ENCODE measurements at places on chromosomes 2 and 18.
A peak's percentile ranks its signal among the peaks of the same experiment; 100 is the strongest.

GRCh38 chr2:207048416-207048815 is 109.1 kb downstream of the CPO start:
- no peak for DNase-seq

DNA sequence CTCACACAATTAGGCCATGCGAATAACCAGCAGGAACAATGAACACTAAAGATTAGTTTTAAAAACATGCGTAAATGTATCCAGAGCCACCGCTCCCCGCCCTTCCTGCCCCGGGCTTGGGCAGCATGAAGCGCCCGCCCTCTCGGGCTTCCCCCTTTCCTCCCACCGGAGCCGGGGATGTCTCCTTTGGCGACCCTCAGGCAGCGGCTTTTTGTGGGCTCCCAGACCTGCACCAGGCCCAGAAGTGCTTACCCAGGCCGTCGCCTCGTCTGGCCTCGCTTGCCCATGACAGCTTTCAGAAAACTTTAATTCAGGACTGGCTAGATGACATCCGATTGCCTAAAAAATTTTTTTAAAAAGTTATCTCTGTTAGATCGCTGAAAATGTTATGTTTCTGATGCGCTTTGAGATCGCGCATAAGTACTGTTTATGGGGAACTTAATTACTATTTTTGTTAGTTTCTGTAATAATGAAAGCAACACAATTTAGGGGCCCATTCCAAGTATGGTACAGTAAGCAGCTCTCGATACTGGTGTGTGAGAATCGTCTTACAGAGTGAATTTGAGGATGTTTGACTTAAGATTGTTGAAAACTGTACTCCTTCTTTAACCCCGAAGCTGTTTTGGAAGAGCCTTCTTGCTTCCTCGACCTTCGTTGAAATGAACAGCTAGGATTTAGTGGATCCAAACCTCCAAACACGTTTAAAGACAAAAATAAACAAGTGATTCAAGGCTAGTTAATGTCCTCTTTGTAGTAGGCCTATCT is 1.1 kb downstream of the MAP3K20 start:
- DNase-seq, result peak; percentile 87

GRCh38 chr2:161172901-161173540 is 12.8 kb downstream of the TANK start:
- DNase-seq, result no peak

- DNase-seq, result peak; percentile 73
Observed at GRCh38 chr2:46813020-46813415, 102.6 kb downstream of the MCFD2 start.

DNA sequence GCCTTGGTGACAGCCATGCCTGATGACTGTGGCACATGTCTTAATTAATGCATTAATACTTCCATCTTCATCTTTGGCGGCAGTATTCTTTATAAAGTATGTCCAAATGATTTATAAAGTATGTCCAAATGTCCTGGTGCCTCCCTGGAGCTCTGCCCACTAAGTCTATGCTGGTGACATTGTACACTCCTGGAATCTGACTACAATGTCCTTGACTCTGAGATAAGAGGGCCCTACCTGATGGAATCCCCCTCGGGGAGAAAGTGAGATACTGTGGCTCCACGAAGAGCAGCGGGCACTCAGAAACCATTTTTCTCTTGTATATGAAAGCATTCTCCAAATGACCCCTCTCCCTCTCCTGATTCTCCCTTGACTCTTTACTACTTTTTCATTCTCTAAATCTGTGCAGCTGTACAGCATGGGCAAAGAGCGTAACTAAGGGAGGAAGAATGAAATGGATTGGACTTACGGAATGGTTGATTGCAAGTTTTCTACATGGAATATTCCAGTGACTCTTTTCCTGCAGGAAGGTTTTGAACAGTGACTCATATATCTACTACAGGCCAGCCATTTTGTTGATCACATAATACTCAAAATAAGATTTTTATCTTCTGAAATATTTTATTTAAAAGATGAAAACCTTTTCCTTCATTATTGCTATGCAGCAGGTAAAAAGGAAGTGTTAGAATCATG is 17.3 kb downstream of the RAB12 start:
- DNase-seq, result no peak

DNA sequence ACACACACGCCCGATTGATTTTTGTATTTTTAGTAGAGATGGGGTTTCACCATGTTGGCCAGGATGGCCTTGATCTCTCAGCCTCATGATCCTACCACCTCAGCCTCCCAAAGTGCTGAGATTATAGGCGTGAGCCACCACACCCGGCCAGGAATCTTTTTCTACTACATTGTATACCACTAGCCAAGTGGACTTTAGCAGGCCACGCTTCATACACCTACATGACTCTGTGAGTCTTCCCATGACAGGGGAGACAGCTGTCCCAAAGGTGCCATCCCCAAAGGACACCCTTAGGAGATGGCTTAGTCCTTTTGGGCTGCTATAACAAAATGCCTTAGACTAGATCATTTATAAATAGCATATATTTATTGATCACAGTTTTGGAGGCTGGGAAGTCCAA is 32.8 kb downstream of the ERMN start:
- DNase-seq, result no peak

DNA sequence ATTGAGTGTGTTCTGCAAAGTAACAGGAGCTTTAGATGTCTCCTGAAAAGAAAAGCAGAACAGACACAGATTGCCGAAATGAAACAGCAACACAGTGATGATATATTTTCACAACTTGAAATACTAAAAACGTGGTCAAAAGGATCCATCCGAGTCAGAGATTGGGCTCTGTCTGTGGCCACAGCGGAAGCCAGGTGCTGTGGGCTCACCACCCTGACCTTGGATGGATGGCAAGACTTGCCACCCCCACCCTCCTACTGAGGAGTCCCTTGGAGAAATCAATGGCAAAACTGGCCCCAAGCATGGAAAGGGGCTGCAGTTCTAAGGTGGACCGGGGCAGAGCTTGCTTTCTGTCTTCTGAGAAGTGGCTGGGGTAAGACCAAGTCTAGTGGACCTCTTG is 31.4 kb upstream of the ACKR3 start:
- no peak for DNase-seq

GRCh38 chr2:170707821-170708795 is 7.0 kb upstream of the SP5 start:
- DNase-seq, result no peak

DNA sequence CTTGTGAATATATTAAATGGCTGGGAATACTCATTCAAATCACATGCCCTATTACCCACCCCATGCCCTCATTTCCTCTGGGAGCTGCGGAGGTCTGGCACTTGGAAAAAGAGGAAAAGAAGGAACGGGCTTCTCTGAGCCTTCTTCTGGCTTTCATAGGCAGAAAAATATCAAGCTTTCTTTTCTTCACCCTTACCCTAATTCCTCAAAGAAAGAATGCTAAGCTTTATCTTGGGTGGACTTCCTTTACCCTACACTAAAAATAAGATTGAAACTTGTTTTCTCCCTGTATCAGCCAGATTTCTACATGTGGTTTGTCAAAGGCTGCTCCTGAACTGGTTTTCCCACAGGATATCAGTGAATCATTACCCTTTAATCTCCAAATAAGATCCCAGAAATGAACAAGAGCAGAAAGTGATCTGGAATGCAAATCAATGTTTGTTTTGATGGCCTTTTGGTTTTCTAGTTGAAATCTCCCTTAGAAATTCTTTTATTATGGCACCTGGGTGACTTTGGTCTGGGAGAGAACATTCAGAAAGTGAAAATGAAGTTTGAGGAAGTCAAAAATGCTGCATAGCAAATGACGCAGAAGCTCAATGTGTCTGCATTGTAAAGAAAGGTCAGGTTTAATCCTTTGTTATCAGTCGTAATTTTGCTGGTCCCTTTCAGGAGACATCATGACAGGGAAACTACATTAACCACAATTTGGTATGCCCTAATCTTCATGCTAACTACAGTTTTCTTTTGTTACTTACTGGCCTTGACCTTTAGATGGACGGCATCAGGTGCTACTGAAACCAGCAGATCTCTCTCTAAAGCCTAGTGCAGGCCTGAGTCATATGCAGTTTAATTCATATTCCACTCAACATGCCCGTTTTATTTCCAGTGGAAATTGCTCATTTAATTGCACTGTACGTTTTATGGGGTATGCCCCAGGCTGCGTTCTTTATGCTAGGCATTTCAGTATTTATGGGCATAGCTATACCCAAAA is 46.6 kb upstream of the HNRNPA3 start:
- DNase-seq, result no peak

DNA sequence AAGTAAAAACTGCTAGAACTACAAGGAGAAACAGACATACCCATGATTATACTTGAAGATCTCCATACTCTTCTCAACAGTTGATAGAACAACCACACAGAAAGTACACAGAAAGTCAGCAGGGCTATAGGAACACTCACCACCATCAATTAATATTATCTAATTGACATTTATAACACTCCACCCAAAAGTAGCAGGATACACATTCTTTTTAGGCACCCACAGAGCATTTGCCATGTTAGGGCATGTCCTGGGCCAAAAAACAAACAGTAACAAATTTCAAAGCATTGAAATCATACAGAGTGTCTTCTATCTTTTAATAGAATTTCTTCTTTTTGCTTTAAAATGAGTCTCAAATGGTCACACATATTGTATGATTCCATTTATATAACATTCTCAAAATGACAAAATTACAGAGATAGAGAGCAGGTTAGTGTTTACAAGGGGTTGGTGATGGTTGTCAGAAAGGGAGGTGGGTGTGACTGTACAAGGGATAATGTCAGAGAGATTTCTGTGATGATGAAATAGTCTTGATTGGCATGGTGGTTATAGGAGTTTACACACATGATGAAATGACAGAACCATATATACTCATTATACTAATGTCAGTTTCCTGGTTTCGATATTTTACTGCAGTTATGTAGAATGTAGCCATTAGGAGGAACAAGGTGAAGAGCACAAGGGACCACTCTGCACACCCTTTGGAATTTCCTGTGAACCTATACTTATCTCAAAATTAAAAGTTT is 82.8 kb downstream of the NCK2 start:
- no peak for DNase-seq

GRCh38 chr2:180891360-180891759 is 89.0 kb upstream of the UBE2E3 start:
- DNase-seq, result no peak

GRCh38 chr2:145070703-145071102 is 550.8 kb upstream of the ZEB2 start:
- no peak for DNase-seq

GRCh38 chr18:62258616-62259015 is 66.5 kb upstream of the TNFRSF11A start:
- DNase-seq, result no peak

GRCh38 chr2:145315053-145315452 is 795.1 kb upstream of the ZEB2 start:
- no peak for DNase-seq

DNA sequence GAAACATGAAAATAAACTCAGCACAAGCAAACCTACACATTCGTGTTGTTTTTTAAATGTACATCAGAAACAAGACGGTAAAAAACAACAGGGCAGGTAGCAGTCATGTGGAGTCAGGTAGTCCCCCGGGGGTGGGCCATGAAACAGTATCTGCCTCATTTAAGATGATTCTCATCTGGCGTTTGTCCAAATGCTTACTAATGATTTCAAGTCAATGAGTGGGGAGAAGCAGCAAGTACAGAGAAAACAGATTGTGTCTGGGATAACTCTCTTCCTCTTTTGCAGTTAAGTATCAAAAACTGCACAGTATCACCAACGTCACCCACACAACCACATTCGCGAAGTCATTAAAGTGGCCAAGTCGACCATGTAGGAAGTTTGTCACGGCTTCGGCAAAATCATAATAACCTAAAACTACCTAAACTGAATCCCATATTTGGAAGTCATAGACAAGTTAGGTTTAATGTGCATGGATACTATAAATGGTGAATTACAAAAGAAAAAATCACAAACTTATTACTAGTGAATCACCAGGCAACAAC is 1.3 kb downstream of the LAPTM4A start:
- no peak for DNase-seq

GRCh38 chr2:75896779-75897366 is 186.2 kb upstream of the GCFC2 start:
- no peak for DNase-seq

DNA sequence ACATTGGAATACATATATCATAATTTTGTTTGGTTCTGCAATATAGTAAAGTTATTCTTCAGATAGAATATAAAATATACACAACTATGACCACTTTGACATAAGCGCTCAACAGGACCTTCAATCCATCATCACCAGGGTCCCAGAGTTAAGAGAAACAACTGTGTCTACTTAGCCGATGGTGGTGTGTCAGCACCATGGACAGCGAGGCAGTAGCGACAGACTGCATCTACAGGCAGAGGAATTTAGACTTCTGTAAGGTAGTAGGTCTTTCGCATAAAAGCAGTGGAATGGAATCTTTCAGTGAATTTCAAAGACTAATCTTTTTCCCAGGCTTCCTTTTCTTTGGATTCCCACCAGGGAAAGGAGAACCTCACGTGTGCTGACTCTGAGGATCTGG is 20.5 kb upstream of the LRPPRC start:
- no peak for DNase-seq

- no peak for DNase-seq
Observed at GRCh38 chr2:2542966-2543611, 212.0 kb upstream of the MYT1L start.

DNA sequence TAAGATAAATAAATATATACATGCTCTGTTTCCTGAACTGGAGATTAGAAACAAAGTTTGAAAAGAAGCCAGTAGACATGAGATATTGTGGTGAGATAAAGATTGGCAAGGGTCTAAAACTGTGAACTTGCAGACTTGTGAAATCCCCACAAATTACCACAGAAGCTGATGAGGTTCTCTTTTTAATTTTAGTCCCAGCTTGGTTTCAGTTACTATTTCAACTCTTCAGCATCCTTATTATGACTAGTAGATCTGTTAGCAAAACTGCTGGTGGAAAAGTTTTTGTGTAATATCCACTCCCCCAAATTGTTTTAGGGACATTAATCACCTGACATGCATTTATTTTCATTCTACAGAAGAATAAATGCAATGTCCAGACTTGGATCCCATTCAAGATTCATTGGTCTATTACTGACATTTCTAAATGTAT is 20.8 kb downstream of the RASGRP3 start:
- DNase-seq, result no peak

- DNase-seq, result no peak
Observed at GRCh38 chr2:239569401-239570090, 168.7 kb upstream of the HDAC4 start.

GRCh38 chr2:194002699-194003368 is 1654.2 kb upstream of the SLC39A10 start:
- no peak for DNase-seq

- no peak for DNase-seq
Observed at GRCh38 chr2:169734169-169734847, 676 bp downstream of the KLHL23 start.
